Anterior cingulate cortex (tissue), 58 donors: ENCODE measurements at places on chromosomes 7 and 10.

DNA sequence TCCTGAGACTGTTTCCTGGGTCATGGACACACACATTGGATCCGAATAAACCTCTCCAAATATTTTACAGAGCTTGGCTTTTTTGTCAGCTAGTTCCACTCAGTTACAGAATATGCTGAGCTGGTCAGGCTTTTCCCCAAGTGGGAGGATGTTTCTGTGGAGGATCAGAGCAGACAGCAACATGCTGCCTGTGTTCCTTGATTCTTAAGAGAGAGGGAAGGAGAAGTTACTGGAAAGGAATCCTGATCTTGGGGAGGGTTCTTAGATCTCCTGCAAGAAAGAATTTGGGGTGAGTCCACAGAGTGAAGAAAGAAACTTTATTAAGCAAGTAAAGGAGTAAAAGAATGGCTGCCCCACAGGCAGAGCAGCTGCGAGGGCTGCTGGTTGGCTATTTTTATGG is 76.8 kb upstream of the RPA3 start:
- no peak for DNase-seq

DNA sequence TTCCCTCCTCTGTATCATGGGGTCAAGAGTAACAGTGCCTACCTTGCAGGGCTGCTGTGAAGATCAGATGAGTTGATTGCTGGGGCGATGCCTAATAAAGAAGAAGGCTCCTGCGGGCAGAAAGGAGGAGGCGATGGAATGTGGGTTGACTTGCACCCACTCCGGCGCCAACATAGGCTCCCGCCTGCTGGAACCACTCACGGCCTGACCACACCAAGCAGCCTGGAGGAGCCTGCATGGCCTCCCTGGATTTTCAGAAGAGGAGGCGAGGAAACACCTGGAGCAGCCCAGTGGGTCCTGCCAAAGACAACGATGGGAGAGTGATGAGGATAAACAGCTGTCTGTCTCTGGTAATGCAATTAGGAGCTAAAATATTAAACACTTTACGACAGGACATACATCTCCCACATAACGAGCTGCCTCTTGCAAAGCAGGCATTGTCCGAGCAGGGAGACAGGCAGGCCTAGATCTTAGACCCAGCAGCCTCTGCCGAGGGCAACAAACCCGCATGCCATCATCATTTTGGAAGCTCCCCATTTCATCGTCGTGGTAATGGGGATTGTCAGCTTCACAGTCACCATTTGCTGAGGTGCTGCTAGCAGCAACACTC is 302.9 kb upstream of the ZMIZ1 start:
- no peak for DNase-seq

DNA sequence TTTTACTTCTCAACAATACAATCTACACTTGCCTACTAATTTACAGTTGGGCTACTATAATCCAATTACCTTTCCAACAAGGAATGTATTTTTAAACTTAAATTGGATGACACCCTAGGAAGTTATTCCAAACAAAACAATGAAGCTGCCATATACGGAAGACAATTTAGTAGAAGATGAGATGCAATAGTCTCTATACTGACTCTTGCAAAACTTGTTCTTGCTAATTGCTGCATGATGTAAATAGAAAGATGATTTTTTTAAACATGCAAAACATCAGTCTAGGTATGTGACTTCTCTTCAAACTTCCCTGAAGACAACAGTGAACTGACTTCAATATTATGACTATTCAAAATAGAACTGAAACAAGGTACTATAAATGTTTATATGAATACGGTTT is 17.6 kb downstream of the NT5C3A start:
- no peak for DNase-seq

DNA sequence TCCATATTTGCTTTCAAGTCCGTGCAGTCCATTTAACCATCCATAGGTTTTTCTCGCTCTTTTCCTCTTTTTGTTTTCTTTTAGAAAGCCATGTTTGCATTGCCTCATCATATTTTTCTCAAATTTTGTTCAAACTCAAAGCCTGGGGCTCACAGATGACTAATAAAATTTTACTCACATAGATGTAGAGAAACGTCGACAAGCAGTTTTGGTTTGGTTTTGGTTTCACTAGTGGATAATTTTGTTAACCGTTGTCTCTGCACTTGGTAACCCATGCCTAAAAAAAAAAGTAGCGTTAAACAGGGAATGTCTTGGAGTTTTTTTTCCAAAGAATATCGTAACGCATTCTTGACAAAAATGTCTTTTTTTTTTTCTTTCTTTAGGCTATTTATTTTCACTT is 344.2 kb upstream of the GALNT17 start:
- DNase-seq: no peak

DNA sequence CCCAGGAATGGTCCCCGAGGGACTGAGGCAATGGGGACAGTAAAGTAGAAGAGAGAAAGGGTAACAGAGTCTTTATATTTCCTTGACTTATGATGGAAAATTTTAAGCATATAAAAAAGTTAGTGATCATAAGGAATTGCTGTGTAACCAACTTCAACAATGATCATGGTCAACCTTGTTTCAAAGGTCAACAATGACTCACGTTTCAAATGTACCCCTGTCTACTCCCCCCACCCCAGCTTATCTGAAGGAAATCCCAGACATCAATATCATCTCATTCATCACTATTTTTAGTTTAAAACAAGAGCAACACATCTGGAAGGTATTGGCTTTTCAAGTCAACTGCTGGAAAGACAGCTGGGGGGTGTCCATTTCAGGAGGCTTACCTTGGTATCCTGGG is 92.9 kb downstream of the SMURF1 start:
- no peak for DNase-seq

GRCh38 chr10:17316488-17317170 is 88.6 kb downstream of the VIM start:
- DNase-seq: no peak

DNA sequence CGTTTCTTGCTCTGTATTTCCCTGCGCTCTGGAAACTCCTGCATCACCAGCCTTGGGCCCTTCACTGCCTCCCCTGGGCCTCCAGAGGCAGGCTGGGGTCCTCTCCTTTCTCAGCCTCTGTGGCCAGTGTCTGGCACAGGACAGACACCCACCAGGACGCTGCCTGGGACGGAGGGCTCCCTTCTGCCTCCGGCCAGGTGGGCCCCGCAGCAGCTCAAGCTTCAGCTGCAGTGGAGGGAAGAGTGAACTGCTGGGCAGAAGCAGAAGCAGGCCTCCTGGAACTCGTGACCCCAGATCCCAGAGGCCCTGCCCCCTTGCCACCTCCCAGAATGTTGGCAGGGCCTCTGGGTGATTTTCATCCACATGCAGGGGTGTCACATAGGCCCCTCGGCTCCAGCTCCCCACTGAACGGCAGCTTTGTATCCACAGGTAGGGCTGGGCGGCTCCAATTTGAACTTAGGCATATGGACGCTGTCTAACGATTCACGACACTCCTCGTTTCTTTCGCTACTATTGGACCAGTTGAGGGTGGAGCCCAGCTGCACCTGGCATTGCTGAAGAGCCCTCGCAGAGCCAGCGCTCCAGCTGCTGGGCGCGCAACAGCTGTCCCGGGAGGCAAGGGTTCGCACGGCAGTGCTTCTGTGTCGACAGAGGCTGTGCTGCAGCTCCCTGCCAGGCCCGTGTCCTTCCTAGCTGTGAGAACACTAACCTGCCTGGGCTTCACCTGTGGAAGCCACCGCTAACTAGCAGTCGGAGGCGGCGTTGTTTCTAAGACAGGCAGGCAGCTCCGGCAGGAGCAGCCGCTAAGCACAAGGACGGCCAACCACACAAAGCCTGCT is 18.4 kb upstream of the GPR146 start:
- no peak for DNase-seq

- DNase-seq: no peak
Measured at GRCh38 chr7:157397036-157397720, 60.4 kb downstream of the DNAJB6 start.

DNA sequence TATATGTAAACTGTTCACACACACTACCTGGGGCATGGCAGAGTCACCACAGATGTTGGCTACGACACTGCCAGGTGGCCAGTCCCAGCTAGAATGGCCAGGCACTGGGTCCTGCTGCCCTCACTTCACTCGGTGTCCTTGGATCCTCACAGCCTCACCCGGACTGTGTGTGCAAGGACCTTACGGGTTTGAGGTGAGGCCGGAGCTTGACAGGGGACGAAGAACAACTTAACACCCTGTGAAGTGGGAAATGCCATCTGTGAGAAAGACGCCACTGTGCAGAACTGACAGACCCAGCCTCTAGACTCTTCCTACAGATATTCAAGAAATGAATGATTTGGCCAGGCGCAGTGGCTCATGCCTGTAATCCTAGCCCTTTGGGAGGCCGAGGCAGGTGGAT is 46.7 kb downstream of the KLRG2 start:
- DNase-seq: no peak

DNA sequence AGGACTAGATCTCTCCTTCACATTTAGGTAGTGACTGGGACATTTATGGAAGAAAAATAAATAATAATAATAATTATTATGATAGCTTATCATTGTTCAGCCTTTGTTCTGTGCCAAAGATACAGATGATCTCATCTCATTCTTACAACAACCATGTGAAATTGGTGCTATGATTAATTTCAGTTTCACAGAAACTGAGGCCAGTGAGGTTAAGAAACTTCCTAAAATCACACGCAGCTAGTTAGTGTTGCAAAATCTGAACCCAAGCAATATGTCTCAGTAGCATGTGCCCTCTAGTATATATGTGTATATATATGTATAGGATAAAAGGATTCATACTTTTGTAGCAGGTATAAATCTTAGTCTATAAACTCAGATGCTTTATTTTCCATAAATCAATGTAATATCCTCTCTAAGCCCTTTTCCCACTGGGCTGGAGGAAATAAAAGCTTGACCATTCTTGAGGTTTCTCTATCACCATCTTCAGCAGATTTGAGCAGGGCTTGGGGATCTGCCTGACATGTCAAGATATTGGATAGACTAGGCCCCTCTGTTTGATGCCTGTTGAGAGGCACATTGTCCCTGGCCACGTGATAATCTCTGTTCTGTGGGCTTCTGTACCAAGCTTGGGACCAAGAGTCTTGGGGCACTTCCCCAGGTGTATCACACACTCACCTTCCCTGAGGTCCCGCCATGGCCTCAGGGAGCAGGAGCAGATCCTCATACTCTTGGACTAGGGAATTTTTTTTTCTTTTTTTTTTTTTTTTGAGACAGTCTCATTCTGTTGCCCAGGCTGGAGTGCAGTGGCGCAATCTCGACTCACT is 172.6 kb upstream of the NRP1 start:
- no peak for DNase-seq

DNA sequence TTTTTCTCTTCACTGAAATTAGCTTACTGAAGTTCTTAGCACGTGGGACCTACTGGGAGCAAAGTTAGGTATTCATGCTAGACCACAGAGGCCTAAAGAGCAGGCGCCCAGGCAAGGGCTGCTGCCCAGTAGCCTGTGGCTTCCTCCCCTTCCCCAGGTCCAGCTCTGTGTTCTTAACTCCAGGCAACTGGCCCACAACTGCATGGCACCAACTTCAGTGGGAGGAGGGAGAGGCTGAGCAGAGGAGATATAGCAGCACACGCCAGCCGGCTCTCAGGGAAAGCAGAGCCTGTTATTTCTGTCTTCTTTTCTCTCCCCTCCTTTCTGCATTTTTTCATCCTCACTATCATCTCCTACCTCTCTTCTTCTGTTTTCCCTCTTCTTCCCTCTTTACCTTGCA is 67.4 kb downstream of the PCGF5 start:
- no peak for DNase-seq

DNA sequence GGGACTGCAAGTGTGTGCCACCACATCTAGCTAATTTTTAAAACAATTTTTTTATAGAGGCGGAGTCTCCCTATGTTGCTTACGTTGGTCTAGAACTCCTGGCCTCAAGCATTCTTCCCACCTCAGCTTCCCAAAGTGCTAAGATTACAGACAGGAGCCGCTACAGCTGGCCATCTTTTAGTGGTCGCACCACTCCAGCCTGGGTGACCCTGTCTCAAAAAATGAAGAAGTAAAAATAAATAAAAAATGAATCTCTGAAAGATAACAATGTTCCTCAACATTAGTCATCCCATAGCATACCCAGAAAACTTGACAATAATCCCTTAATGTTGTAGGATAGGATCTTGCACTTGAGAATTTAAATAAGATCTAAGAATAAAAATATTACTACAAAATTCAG is 18.2 kb downstream of the WBP1L start:
- DNase-seq: no peak

DNA sequence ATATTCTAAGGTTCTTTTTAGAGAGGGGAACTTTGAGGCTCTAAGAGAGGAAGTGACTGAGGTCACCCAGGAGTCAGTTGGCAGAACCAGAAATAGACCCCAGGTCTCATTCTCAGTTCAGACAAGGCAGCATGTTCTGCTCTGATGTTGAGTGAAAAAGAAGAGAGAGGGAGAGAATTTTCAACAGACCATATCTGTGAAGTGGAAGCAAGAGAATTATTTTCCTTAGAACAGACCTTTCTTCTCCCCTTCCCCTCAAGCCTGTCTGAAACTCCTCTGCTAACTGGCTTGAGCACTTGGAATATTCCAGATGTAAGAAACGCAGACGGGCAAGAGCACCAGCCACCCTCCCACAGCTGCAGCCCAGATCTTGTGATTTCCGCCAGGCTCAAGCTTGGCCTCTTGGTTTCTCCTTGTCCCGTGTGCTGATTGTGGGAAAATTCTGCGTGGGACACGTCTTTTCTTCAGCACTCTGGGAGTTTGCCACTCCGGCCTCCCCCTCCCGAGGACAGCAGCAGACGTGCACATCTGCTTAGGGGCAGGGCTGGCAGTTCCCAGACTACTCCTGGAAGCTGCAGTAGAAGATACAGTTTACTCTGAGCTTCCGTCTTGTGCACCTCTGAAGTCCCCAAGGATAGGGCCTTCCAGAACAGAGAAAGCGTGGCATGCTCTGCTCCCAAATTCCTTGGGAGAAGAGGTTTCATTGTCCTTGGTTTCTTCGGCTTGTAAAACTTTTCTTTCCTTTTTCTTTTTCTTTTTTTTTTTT is 22.7 kb upstream of the IKZF1 start:
- no peak for DNase-seq

DNA sequence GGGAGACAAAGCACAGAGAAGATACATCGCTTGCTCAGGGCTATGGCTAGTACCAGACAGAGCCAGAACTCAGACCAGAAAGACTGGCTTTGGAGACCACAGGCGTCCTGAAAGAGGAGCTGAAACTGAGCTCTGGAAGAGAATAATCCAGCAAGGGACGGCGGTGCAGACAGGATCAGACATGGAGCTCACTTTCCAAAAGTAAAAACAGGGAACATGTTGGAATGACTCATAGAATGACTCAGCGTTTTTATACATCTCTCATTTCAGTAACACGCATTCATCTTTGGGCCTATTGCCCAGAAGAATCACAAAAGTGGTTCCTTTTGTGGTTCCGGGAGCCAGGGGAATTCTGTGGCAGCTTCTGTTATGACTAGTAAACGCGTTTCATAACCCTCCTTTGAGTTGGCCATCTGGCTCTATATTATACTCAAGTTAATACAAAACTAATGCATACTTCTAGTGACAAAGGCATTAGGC is 37.2 kb downstream of the PLEKHS1 start:
- no peak for DNase-seq
